CD4-positive, alpha-beta memory T cell (primary cell): ENCODE measurements at places on chromosomes 5 and 9. TPM values are rescaled to one million over a fixed set of nuclear protein-coding genes. Genes with fewer than 3 reads are reported as not detected.

The PARP8 gene
- 177 TPM for total RNA-seq

The FOXD4L4 gene
- total RNA-seq = 0.69 TPM

The SHISAL2B gene
- not detected for total RNA-seq

The MYMK gene
- total RNA-seq = not detected

The NPR2 gene
- total RNA-seq = 15.8 TPM

The HK3 gene
- 1.5 TPM for total RNA-seq

The ITGA2 gene
- total RNA-seq = 1.6 TPM

The SIGMAR1 gene
- total RNA-seq = 59.5 TPM

The TXNDC8 gene
- not detected for total RNA-seq

DNA sequence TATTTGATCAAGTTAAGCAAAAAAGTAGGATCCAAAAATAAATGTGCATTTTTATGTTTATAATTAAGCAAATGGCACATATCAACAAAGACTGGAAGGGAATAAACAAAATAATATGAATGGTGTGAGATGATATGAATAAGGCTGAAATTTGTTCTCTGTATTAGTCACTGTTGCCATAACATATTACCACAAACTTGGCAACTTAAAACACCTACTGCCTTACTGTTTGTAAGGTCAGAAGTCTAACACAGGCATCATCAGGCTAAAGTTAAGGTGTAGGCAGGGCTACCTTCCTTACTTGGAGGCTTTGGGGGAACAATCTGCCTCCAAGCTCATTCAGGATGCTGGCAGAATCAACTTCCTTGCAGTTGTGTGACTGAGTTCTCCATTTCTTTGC lies 19.3 kb downstream of the PGGT1B start:
- no peak overlapping the region for H3K27ac ChIP-seq
- H3K4me3 ChIP-seq = no peak overlapping the region
- no peaks in the 10 kb centered on the region for H3K27me3 ChIP-seq
- H3K36me3 ChIP-seq = peaks cover 28% of the 10 kb centered on the region
- no peak for DNase-seq
- H3K4me1 ChIP-seq = no peaks in the 10 kb centered on the region

DNA sequence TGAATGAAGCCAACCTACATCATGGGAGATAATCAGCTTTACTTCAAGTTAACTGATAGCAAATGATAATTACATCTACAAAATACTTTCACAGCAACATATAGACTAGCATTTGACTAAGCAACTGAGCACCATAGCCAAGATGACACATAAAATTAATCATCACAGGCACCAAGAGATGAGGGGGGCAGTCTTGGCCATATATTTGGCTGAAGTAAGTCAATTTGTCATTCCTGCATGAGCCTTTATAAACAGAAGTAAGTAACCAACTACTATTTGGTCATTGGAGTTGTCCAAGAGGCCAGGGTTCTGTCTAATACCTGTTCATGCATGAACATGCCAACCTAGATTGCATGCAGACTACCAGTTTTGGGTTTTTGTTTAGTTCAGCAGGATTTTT lies 53.6 kb downstream of the PDCD1LG2 start:
- H3K4me1 ChIP-seq = peaks cover 26% of the 10 kb centered on the region
- H3K36me3 ChIP-seq = no peaks in the 10 kb centered on the region
- no peak for DNase-seq
- no peak overlapping the region for H3K4me3 ChIP-seq

GRCh38 chr9:11471321-11471720 lies 858.5 kb upstream of the PTPRD start:
- H3K4me3 ChIP-seq = no peak overlapping the region
- no peak for DNase-seq
- no peak overlapping the region for H3K27ac ChIP-seq
- H3K27me3 ChIP-seq = no peaks in the 10 kb centered on the region

DNA sequence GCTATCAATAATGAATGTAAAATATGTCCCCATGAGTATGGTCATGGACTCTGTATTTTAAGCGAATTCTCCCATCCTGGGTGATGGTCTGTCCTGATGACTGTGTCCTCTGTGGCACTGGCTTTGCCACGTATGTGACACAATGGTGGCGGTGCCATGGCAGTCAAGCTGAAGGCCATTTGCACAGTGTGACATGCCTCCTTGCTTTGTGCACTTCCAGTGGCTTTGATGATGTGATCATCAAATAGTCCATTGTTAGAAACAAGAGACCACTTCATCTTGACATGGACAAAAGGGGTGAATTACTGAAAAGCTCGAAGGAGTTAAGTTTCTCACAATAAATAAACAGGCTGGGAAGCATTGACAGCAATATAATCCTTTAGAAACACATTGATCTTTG lies 31.0 kb upstream of the PRRC1 start:
- no peak overlapping the region for H3K4me3 ChIP-seq
- DNase-seq = no peak
- no peak overlapping the region for H3K27ac ChIP-seq
- H3K36me3 ChIP-seq = no peaks in the 10 kb centered on the region
- H3K27me3 ChIP-seq = no peaks in the 10 kb centered on the region
- H3K4me1 ChIP-seq = no peaks in the 10 kb centered on the region

DNA sequence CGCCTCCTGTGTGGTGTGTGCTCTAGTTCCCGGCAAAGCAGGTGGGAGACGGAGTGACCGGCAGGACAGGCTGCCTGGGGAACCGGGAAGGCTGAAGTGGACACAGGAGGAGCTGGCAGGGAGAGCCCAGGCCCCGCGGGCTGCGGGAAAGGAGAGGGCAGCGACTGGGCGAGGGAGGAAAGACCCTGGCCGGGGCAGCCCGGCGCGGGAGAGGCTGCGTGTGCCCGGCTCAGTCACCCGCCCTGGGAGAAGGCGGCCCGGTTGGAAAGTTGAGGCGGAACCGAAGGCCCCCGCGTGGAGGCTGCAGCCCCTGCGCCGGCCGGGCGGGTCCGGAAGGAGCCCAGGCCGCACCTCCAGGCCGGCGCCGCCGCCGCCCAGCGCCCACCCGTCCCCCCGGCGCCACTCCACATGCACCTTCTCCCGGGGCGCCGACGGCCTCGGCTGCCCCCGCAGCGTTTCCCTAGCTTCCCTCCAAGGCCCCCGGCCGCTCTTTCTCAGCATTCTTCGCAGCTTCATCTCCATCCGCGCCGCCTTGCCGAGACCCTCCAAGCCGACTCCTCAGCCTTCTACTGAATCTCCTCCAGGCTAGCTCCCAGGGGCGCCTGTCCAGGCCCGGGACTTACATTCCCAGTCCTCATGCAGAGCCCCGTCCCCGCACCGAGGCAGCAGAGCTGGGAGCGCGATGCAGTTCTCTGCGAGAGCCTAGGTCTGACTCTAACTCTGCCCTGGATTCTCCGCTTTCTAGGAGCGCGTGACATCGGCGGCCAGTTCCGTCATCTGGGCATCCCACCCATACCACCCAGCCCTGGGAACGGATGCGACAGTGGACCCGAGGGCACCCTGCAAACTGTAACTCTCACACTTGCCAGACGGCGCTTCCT lies 152.0 kb downstream of the ERCC6L2 start:
- no peak for DNase-seq
- no peaks in the 10 kb centered on the region for H3K36me3 ChIP-seq
- no peak overlapping the region for H3K27ac ChIP-seq
- no peak overlapping the region for H3K4me3 ChIP-seq
- H3K4me1 ChIP-seq = peaks cover 20% of the 10 kb centered on the region

DNA sequence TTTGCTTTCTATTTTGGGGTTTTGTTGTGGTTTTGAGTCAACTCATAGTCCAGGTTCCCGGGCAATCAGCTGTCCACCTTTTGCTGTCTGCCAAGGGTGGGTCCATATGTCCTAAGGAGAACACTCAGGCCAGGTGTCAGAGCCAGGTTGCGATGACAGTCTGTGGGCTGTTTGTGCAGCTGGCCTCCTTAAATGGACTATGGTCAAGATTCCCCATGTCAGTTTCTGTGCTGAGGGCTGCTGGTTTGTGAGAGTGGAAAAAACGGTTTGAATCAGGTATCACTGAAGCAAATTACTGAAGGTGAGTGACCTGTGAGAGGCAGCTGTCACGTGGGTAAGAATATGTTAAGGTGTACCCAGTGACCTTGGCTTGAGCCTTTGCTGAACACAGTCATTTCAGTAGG lies 33.0 kb downstream of the SNX30 start:
- no peaks in the 10 kb centered on the region for H3K36me3 ChIP-seq
- no peak overlapping the region for H3K27ac ChIP-seq
- no peak for DNase-seq
- peaks cover 10% of the 10 kb centered on the region for H3K4me1 ChIP-seq

GRCh38 chr9:127886401-127886972 lies 9.0 kb upstream of the AK1 start:
- no peaks in the 10 kb centered on the region for H3K27me3 ChIP-seq
- no peak overlapping the region for H3K4me3 ChIP-seq
- no peaks in the 10 kb centered on the region for H3K4me1 ChIP-seq
- no peak overlapping the region for H3K27ac ChIP-seq

GRCh38 chr5:15529821-15530220 lies 29.8 kb downstream of the FBXL7 start:
- DNase-seq = no peak
- no peak overlapping the region for H3K4me3 ChIP-seq
- H3K36me3 ChIP-seq = no peaks in the 10 kb centered on the region
- no peaks in the 10 kb centered on the region for H3K27me3 ChIP-seq

- H3K4me3 ChIP-seq = no peak overlapping the region
- H3K27ac ChIP-seq = no peak overlapping the region
- H3K27me3 ChIP-seq = no peaks in the 10 kb centered on the region
These were observed 220.7 kb upstream of the MSX2 start for GRCh38 chr5:174503461-174504265.

DNA sequence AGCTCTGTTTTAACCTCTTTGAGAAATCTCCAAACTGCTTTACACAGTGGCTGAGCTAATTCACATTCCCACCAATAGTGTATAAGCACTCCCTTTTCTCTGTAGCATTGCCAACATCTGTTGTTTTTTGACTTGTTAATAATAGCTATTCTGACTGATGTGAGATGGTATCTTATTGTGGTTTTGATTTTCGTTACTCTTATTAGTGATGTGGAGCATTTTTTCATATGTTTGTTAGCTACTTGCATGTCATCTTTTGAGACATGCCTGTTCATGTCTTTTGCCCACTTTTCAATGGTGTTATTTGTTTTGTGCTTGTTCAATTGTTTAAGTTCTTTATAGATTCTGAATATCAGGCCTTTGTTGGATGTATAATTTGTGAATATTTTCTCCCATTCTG lies 225.2 kb upstream of the TRPC7 start:
- no peak overlapping the region for H3K4me3 ChIP-seq
- no peaks in the 10 kb centered on the region for H3K27me3 ChIP-seq
- no peak for DNase-seq
- no peaks in the 10 kb centered on the region for H3K4me1 ChIP-seq
- H3K36me3 ChIP-seq = no peaks in the 10 kb centered on the region

GRCh38 chr5:10624206-10624605 lies 60.3 kb downstream of the ANKRD33B start:
- DNase-seq = no peak
- no peaks in the 10 kb centered on the region for H3K27me3 ChIP-seq
- H3K4me3 ChIP-seq = no peak overlapping the region

GRCh38 chr9:37561682-37562081 lies 14.5 kb downstream of the FBXO10 start:
- no peaks in the 10 kb centered on the region for H3K36me3 ChIP-seq
- no peak overlapping the region for H3K4me3 ChIP-seq

- no peak for DNase-seq
- H3K4me1 ChIP-seq = no peaks in the 10 kb centered on the region
- H3K27me3 ChIP-seq = no peaks in the 10 kb centered on the region
- no peak overlapping the region for H3K4me3 ChIP-seq
- H3K27ac ChIP-seq = no peak overlapping the region
These were observed 281.7 kb downstream of the PARP8 start for GRCh38 chr5:50947906-50948683.

GRCh38 chr5:11292648-11293356 lies 531.8 kb upstream of the DAP start:
- no peak overlapping the region for H3K27ac ChIP-seq
- no peaks in the 10 kb centered on the region for H3K36me3 ChIP-seq
- H3K4me1 ChIP-seq = no peaks in the 10 kb centered on the region

DNA sequence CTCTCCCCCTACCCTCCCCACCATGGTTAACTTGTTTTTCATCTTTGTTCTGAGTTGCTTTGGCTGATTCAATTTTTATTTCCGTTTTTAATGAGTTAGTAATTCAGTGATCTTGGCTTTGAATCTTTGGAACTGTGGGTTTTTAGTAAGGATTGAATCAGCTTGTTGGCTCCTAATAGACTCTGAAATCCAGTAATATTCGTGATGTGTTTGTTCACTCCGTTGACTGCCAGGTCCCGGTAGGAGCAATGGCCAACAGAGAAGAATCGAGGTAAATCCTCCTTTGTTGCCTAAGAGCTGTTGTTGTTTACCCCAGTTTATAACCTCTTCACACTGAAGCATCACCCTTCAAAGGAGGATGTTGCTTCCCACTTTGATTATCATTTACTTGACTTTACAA lies 92.7 kb downstream of the PCSK1 start:
- peaks cover 9% of the 10 kb centered on the region for H3K4me1 ChIP-seq
- no peaks in the 10 kb centered on the region for H3K36me3 ChIP-seq
- DNase-seq = no peak
- H3K27ac ChIP-seq = no peak overlapping the region
- no peak overlapping the region for H3K4me3 ChIP-seq

DNA sequence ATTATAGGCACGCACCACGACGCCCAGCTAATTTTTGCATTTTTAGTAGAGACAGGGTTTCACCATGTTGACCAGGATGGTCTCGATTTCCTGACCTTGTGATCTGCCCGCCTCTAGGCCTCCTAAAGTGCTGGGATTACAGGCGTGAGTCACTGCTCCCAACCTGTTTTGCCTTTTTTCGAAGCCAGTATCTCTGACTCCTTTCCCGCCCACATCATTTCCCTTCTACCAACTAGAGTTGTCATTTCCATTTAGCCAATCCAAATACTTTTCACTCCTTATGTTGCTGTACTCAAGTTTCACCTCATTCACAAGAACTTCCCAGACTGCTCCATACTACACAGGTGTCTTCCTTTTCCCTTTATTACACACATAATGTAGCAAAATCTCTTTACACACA lies 502.6 kb upstream of the CDH6 start:
- no peaks in the 10 kb centered on the region for H3K36me3 ChIP-seq
- H3K27ac ChIP-seq = no peak overlapping the region
- DNase-seq = no peak
- H3K4me1 ChIP-seq = no peaks in the 10 kb centered on the region
- no peaks in the 10 kb centered on the region for H3K27me3 ChIP-seq
- no peak overlapping the region for H3K4me3 ChIP-seq

DNA sequence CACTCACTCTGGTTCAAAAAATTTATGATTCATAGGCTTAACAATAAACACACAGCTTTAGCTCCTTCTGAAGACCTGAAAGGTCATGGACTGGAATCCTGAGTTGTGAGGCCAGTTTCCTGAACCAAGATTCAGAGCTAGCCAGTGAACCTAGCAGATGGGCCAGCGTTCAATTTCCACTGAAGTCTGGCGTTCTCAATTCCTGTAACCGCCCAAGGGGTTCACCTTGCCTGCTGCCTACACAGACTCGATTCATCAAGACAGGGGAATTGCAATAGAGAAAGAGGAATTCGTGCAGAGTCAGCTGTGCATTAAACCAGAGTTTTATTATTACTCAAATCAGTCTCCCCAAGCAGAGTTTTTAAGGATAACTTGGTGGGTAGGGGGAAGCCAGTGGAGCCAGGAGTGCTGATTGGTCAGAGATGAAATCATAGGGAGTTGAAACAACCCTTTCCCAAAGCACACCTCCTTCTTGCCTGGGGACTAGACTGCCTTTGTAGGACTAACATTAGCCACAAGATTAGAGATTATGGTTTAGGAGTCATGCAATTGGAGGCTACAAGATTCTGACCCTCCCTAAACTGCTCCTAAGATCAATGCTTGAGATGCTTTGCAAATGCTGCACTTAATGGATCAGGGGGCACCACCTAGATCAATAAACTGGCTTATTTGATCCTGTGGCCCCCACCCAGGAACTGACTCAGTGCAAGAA lies 117.5 kb upstream of the SHB start:
- no peak overlapping the region for H3K4me3 ChIP-seq
- no peak for DNase-seq
- no peak overlapping the region for H3K27ac ChIP-seq
